H1 (cell line): ENCODE measurements at places on chromosomes 11 and 22. TPM values are rescaled to one million over a fixed set of nuclear protein-coding genes. Genes with fewer than 3 reads are reported as not detected.
A peak's percentile ranks its signal among the peaks of the same experiment; 100 is the strongest.

DNA sequence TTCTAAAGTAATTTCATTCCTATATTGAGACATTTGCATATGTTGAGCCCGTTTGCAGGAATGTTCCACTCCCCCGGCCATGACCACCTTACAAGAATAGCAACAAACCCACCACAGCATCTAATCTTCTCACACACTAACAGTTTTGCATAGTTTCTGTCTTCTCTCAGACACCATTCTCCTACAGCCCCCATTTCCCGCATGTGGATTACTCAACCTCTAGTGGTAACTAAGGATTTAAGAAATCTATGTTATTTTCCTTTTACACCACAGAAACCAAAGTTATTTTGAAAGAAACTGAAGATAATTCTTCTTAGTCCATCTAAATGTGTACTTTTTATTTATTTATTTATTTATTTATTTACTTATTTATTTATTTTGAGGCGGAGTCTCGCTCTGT lies 2.3 kb downstream of the MS4A4E start:
- H3K27me3 ChIP-seq = no peaks in the 10 kb centered on the region
- H3K36me3 ChIP-seq = no peaks in the 10 kb centered on the region
- H3K4me3 ChIP-seq = no peak overlapping the region
- no peak overlapping the region for H3K27ac ChIP-seq

- peaks cover 8% of the 10 kb centered on the region for H3K27me3 ChIP-seq
- no peaks in the 10 kb centered on the region for H3K36me3 ChIP-seq
- DNase-seq = no peak
- peak overlapping the region; percentile 38; the same call in 1 of the 2 replicates for H3K4me3 ChIP-seq
- no peak overlapping the region for H3K27ac ChIP-seq
Measured at GRCh38 chr11:22340235-22340634, 2.1 kb downstream of the SLC17A6 start.

GRCh38 chr11:126410649-126411048 lies 55.2 kb downstream of the ST3GAL4 start:
- no peaks in the 10 kb centered on the region; the same call in 1 of the 2 replicates for H3K27me3 ChIP-seq
- no peak overlapping the region for H3K27ac ChIP-seq
- DNase-seq = no peak

DNA sequence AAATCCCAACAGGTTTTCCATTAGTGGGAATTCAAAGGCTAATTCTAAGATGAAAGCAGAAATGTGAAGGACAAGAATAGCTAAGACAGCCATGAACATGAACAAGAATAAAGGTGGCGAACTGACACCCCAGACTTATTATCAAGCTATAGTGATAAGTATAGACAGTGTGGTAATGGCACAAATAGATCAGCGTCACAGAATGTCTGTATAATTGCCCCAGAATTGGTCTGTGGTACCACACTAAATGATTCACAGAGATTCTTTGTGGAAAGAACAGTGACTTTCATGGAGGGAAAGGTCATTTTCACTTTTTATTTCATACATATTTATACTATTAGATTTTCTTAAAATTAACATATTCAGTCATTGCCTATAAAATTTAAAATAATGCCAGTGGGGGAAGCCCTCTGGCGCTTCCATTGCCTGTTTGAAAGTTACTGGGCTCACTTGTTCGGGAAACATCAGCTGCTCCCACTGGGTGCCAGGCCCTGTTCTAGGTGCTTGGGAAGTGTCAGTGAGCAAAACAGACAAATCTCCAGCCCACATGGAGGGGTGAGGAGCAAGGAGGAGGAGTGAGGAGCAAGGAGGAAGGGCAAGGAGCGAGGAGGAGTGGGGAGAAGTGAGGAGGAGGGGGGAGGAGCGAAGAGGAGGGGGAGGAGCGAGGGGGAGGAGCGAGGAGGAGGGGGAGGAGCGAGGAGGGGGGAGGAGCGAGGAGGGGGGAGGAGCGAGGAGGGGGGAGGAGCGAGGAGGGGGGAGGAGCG lies 11.3 kb upstream of the NLRP6 start:
- H3K4me3 ChIP-seq = no peak overlapping the region
- H3K27me3 ChIP-seq = no peaks in the 10 kb centered on the region
- no peaks in the 10 kb centered on the region for H3K36me3 ChIP-seq

- peaks cover 5% of the 10 kb centered on the region; the same call in 1 of the 2 replicates for H3K4me1 ChIP-seq
- H3K27ac ChIP-seq = peak overlapping the region; percentile 88
- peak; percentile 93 for DNase-seq
- H3K4me3 ChIP-seq = no peak overlapping the region
- H3K36me3 ChIP-seq = no peaks in the 10 kb centered on the region
Measured at GRCh38 chr11:57493507-57494503, 21.7 kb downstream of the SLC43A1 start.

The RAB38 gene
- total RNA-seq = 16.0 and 16.5 TPM in 2 replicates

The TTLL1 gene
- total RNA-seq = 4.1 and 5.0 TPM in 2 replicates

The ART5 gene
- 7.2 and 7.5 TPM in 2 replicates for total RNA-seq
